ENCODE measurements at places on chromosomes 6 and 20.

DNA sequence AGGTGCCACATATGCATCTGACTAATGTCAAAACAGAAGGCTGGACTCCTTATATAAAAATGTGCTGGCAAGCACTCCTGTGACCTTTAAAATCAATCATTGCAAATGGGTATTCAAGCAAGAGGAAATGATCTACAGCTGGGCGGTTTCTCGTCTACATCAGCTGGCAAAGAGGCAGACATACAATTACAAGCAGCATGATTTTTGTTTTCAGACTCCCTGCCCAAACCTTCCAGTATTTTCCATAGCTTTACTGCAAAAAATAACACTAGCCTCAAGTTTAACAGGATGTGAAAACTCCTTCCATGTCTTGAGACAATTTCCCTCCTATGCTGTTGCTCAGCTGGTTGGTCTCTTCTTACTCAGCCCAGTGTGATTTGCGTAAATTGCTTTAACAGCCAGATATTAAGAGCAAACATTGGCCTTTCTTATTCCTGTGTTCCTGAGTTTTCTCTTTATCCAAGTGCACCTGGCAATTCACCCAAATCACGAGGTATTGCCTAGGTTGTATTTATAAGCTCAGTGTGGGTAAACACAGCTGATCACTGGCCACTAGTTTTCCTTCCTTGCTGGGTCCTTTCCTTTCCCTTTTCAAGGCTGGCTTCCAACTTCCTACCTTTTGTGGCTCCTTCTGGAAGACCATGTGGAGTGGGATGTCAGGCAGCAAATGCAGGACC, 130.4 kb downstream of the MOXD1 start:
- DNase-seq = no peak

- no peak for DNase-seq
These were observed 8.3 kb downstream of the RIPOR3 start for GRCh38 chr20:50682947-50683530.

DNA sequence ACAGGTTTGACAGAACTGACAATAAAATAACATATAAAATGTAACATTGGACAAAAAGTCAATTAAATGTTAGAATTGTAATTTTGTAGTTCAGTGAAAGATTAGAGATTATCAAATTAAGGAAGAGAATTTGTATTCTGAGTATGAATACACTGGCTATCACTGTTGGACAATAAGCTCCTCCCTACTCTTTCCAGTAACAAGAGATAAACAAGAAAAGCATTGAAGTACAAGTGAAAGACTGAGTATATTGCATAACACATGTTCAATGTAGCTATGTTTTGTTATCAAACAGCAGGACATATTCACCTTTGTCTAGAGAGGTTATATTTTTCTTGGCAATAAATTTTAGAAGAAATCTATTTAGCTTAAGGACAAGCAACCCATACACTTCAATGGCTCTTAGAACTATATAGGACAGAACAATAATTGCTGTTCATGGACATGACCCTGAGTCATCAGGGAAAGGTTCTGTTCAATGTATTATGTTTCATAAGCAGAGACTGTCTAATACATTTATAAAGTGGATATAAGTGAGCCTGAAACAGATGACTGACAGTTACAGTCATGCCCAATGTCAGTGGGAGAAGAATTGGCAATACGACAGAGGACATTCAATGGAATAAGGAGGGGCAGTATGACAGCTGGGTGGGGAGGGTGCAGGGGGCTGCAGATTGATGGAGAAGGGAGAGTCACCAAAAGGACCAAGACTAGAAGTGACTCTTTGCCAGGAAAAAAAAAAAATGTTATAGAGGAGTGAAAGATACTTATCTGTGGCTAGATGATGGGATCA, 520.4 kb downstream of the FRK start:
- DNase-seq = no peak

DNA sequence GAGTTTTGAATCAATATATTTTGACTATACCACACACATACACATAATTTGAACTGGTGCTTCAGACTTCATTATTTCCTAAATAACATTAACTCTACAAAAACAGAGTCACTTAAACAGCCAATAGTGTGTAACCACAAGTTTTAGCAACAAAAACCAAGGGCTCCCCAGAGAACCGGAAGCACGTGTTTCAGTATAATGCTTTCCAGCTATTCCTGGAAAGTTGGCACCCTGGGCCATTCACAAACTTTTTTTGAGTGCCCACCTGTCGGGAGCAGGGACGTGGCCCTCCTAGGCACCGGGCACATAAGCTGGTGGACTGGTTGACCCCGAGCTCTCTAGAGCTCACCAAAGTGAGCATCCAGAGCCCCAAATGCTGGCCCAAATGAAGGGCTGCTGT, 1.9 kb upstream of the SLC35D3 start:
- no peak for DNase-seq

- no peak for DNase-seq
These were observed 26.5 kb upstream of the HECA start for GRCh38 chr6:139108378-139108777.
